ENCODE measurements at places on chromosomes 13 and 19. TPM values are rescaled to one million over a fixed set of nuclear protein-coding genes. Genes with fewer than 3 reads are reported as not detected.
A peak's percentile ranks its signal among the peaks of the same experiment; 100 is the strongest.

GRCh38 chr19:58054901-58055874 is 3.9 kb upstream of the ZNF135 start:
- H3K4me1 ChIP-seq = peaks cover 6% of the 10 kb centered on the region
- DNase-seq = peak; percentile 96
- H3K4me3 ChIP-seq = peak overlapping the region; percentile 75
- H3K27ac ChIP-seq = peak overlapping the region; percentile 85

- no peak overlapping the region for H3K4me3 ChIP-seq
- DNase-seq = no peak
- peaks cover 16% of the 10 kb centered on the region for H3K4me1 ChIP-seq
- H3K36me3 ChIP-seq = no peaks in the 10 kb centered on the region
- H3K27me3 ChIP-seq = no peaks in the 10 kb centered on the region
Measured at GRCh38 chr13:32823597-32823996, 192.6 kb upstream of the KL start.

The KLK15 gene
- not detected for total RNA-seq

DNA sequence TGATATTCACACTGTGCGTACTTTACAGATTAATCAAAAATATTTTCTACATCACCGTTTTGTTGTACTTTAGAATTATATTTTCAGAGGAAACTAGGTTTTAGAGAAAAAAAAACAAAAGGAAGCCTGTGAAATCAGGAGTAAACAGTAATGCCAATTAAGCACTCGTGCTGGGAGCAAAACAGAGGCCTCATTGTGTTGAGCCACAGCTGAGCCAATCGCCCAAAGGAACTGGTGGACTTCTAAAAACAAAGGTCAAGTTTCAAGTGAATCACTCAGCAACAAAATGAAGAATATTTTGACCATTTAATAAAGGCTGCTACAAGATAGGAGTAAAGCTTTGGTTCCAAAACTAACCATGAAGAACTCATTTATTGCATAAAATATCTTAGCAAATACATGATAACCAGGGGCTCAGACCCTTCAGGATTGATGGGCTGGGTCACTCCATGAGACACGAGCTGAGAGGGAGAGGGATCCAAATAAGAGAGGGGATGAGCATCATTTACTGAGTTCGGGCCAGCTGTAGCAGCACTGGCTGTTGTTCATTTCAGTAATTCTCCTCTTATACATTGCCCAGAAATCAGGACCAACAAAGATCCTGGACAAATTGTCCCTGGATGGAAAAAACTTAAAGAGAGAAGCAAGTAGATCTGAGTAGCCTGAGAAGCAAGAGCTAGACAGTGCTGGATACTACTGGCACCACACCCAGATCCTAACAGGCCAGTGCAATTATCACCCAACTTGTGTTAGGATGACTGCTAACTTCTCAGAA is 8.3 kb upstream of the NALCN start:
- no peak for DNase-seq
- H3K27ac ChIP-seq = no peak overlapping the region
- H3K4me1 ChIP-seq = no peaks in the 10 kb centered on the region
- H3K4me3 ChIP-seq = no peak overlapping the region

- no peaks in the 10 kb centered on the region for H3K27me3 ChIP-seq
- no peaks in the 10 kb centered on the region for H3K36me3 ChIP-seq
- H3K4me3 ChIP-seq = no peak overlapping the region
- DNase-seq = no peak
- no peaks in the 10 kb centered on the region for H3K4me1 ChIP-seq
Measured at GRCh38 chr13:60370343-60370742, 26.7 kb upstream of the TDRD3 start.

The CPB2 gene
- total RNA-seq = not detected

- no peaks in the 10 kb centered on the region for H3K27me3 ChIP-seq
- peak; percentile 98 for DNase-seq
- H3K27ac ChIP-seq = no peak overlapping the region
- H3K36me3 ChIP-seq = peaks cover 6% of the 10 kb centered on the region
- peak overlapping the region; percentile 80 for H3K4me3 ChIP-seq
Measured at GRCh38 chr19:35715981-35716800, 1.6 kb upstream of the KMT2B start.

The FPR1 gene
- total RNA-seq = 4.4 TPM

GRCh38 chr13:114112826-114113322 is 19.5 kb downstream of the RASA3 start:
- H3K27ac ChIP-seq = no peak overlapping the region
- H3K27me3 ChIP-seq = no peaks in the 10 kb centered on the region
- H3K36me3 ChIP-seq = peaks cover 9% of the 10 kb centered on the region
- DNase-seq = peak; percentile 29

- peaks cover 45% of the 10 kb centered on the region for H3K4me1 ChIP-seq
- H3K27ac ChIP-seq = peak within 1 kb of the TSS; percentile 86
- DNase-seq = no peak
- H3K27me3 ChIP-seq = no peaks in the 10 kb centered on the region
- H3K36me3 ChIP-seq = no peaks in the 10 kb centered on the region
Measured at GRCh38 chr13:99307247-99307646, at the start of gene GPR183. Gene GPR183, minus strand, starts transcription at chr13:99307399. Its CDS starts 11,254 bp downstream, at chr13:99296145.

The PSG11 gene
- not detected for total RNA-seq

DNA sequence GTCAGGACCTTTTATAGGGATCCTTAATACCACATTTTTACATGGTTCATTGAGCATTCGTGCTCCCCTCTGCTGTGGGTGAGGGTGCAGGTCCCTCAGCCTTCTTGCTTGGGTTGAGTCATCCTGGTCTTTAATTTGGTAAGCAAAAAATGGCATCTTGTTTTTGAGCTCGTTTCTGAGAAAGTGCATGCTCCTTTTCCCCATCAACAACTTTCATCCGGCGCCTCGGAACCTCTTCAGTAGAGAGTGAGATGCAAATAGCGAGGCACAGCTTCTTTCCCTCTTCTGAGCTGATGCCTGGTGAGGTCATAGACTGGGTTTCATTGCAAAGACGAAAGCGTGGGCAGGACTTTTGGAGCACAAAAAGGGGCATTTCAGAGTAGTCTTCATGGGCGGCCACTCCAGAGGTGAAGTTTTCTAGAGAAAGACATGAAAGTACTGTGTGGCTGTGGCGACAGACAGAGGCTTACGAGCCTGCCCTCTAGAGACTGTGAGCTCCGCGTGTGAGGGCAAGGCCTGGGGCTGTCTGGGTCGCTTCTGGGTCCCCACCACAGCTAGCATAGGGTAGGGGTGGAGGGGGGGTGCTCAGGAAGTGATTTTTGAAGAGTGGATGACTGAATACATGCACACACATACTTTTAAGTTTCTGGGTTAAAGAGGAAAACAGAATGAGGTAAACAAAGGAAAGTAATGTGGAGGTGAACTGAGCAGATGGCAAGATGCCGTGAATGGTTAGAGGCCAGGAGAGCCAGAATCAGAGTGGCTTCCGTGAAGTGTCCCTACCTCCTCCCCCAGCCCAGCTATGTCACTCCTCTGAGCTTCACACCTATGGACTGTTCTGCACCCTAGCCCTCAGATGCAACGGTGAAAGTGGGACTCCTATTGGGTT is 44.3 kb downstream of the BBC3 start:
- H3K27ac ChIP-seq = no peak overlapping the region
- DNase-seq = peak; percentile 45
- peaks cover 25% of the 10 kb centered on the region for H3K36me3 ChIP-seq
- peaks cover 21% of the 10 kb centered on the region for H3K4me1 ChIP-seq
- no peak overlapping the region for H3K4me3 ChIP-seq

DNA sequence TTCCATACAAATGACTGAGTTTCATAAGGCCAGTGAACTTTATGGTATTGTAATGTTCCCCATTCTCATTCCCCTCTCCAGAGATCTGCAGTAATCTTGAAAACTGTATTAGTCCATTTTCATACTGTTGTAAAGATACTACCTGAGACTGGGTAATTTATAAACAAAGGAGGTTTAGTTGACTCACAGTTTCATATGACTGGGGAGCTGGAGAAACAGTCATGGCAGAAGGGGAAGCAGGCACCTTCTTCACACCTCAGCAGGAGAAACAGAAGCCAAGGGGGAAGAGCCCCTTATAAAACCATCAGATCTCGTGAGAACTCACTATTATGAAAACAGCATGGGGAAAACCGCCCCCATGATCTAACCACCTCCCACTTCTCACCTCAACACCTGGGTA is 318.7 kb upstream of the KLF12 start:
- peak overlapping the region; percentile 67 for H3K27ac ChIP-seq
- H3K4me1 ChIP-seq = peaks cover 37% of the 10 kb centered on the region
- DNase-seq = no peak
- H3K4me3 ChIP-seq = no peak overlapping the region
- H3K36me3 ChIP-seq = no peaks in the 10 kb centered on the region

GRCh38 chr19:47699360-47699917 is 13.8 kb upstream of the EHD2 start:
- peak; percentile 99 for DNase-seq
- peaks cover 30% of the 10 kb centered on the region for H3K36me3 ChIP-seq
- H3K4me3 ChIP-seq = no peak overlapping the region
- no peaks in the 10 kb centered on the region for H3K27me3 ChIP-seq
- no peaks in the 10 kb centered on the region for H3K4me1 ChIP-seq

- no peaks in the 10 kb centered on the region for H3K4me1 ChIP-seq
- no peak for DNase-seq
Measured at GRCh38 chr13:49908637-49909036, 27.5 kb downstream of the SPRYD7 start.

The ECSIT gene
- total RNA-seq = 36.9 TPM

The CNN1 gene
- total RNA-seq = 7.1 TPM
